Stimulated activated CD8-positive, alpha-beta memory T cell treated with anti-CD3 and anti-CD28 coated beads, Interleukin-15, amount 100 ng/mL, for 48 hours (primary cell): ENCODE measurements at places on chromosomes 5 and 9.

GRCh38 chr5:179330186-179330900 is 14.9 kb downstream of the ADAMTS2 start:
- DNase-seq, result no peak

- no peak for DNase-seq
Observed at GRCh38 chr9:21056931-21057330, 20.8 kb downstream of the IFNB1 start.

DNA sequence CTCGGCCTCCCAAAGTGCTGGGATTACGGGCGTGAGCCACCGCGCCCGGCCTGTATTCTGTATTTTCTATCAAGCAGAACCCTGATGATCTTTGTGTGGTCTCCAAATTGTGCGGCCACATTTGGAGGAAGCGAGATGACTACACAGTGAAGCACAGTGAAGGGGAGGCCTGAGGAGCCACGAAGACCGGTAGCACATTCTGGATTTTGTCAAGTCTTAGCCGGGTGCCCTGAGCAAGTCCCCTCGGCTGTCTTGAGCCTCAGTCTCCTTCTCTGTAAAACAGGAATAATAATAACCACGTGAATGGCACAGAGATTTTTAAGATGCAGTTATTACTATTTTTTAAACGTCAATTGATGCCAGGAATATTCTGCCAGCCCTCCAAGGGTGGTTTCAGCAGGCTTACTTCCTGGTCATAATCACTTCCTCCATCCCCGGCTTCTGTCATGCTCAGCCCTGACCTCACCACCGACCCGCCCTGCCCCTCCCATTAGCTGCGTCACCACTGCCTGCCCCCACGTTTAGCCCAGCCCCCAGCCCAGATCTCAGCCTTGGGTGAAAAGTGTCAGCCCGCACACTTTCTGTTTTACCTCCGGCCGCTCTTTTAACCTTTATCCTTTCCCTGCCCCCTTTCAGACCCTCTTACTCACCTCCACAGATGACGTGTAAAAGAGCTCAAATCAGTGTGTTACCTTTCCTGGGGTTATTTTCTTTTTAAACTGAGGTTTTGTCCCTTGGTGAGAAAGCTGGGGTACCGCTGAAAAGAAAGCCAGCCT is 27.0 kb upstream of the ERGIC1 start:
- DNase-seq, result peak; percentile 90

DNA sequence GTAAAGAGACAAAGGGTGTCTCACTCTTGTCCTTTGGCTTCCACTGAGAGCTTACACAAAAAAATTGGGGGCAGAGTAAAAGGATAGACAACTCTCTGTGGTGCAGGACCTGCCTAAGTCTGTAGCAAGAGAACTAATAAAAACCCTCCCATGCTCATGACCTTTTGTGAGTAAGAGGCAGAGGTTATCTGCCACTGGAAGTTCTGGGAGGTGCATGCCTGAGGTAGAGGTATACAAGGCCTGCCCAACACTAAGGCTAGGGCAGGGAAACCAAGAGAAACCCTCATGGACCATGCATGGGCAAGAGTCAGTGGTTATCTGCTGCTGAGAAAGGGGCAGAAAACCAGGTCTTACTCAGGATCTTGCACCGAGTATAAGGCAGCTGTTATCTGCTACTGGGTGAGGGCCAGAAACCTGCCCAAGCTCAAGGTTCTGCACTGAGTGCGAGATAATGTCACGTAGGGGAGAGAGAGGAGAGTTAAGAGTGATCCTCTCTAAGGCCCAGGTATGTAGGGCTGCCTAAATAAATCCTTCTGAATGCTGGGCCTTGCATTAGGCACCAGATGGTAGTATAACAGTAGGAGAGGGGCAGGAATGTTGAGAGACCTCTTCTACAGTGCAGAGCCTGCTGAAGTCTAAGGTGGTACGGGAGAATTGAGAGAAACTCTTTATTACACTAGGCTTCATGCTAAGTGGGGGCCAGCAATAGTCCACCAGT is 143.4 kb downstream of the MACROH2A1 start:
- DNase-seq, result no peak
